ENCODE measurements at places on chromosomes 4 and X. TPM values are rescaled to one million over a fixed set of nuclear protein-coding genes. Genes with fewer than 3 reads are reported as not detected.

DNA sequence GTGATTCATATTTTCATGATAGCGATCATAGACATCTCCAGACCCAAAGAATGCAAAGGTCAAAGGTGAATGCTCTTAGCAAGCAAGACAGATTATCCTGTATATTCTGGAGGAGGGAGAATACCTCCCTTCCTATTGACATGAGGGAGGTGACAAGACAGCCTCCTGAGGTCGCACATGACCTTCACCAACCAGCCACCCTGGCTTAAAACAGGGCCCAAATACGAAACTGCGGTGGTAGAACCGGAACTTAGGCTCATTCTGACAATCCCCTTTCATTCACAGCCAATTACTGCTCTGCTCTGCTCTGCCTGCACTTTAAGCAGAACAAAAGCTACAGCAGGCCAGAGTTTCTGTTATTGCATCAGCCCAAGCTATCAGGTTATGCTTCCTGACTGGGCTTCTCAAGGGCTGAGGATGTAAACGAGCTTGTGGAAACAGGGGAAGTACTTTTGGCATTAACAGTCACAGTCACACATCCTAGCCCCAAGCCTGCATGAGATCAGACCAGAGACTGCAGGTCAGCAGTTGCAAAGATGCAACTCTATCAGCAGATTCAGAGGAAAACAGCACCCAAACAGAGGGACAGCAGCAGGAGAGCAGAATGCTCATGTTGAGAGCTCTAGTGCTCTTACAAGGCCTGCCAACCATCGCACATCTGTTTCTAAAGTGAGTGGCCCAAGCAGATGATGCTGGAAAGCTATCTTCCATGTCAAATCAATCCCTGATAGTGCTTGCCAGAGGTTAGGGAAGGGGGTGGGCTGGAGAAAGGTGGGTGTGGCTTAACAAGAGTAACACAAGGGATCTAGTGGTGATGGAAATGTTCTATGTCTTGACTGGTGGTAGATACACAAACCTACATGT is 51.3 kb upstream of the MAP3K15 start:
- DNase-seq, result peak; percentile 43

GRCh38 chrX:1584237-1585011 is 7.0 kb upstream of the AKAP17A start:
- DNase-seq, result no peak

DNA sequence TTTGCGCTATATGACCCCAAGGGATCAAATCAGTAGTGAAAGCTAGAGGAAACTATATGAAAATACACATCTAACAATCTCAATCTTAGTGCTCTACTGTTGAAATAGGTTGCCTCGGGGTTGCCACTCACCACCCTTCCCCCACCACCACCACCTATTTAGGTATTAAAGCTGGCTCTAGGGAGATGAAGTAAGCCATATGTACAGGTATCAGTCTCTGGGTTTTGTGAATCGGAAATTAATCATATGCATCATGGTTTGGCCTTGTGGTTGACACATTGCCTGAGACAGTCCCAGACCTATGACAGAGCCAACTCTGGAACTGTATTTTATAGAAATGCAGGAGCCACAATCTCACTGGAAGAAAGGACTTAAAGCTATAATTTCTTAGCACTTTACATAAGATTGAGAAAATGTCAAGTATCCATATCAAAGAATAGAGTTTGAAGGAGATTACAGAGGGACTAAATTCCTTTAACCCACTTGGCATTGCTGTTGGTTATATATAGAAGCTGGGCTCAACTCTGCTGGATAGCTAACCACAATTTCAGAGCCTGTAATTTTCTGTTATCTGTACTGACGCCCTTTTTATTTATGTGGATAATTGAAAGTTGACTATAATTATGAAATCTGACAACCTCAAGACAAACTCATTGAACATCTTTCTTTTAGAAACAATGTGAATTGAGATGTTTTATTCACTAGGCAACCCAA is 26.7 kb upstream of the BMP2K start:
- no peak for DNase-seq

DNA sequence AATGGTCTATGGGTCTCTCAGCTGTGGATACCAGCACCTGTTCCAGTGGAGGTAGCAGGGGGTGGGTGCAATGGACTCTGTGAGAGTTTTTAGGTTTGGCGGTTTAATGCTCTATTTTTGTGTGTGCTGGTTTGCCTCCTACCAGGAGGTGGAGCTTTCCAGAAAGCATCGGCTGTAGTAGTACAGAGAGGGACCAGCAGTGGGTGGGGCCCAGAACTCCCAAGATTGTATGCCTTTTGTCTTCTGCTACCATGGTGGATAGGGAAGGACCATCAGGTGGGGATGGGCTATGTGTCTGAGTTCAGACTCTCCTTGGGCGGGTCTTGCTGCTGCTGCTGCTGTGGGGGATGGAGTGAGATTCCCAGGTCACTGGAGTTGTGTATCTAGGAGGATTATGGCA is 557.2 kb upstream of the GRID2 start:
- DNase-seq, result no peak

GRCh38 chr4:17332478-17332877 is 179.4 kb downstream of the QDPR start:
- no peak for DNase-seq

DNA sequence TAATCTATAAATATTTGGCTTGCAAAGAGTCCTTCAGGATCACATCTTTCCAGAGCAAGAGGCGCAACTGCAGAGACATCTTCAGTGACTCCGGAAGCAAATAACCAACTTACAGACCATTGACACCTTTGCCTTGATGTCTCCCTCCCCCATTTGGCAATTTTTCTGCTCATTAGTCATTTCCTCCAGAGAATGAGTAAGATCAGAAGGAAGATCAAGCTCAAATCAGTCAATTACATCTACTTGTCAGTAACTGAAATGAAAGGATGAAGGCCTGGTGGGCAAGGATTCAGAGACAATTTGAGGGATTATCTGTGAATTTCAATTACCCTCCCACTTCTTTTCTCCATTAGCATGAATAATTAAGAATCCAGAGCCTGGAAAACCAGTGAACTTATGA is 665.6 kb upstream of the CPEB2 start:
- no peak for DNase-seq

DNA sequence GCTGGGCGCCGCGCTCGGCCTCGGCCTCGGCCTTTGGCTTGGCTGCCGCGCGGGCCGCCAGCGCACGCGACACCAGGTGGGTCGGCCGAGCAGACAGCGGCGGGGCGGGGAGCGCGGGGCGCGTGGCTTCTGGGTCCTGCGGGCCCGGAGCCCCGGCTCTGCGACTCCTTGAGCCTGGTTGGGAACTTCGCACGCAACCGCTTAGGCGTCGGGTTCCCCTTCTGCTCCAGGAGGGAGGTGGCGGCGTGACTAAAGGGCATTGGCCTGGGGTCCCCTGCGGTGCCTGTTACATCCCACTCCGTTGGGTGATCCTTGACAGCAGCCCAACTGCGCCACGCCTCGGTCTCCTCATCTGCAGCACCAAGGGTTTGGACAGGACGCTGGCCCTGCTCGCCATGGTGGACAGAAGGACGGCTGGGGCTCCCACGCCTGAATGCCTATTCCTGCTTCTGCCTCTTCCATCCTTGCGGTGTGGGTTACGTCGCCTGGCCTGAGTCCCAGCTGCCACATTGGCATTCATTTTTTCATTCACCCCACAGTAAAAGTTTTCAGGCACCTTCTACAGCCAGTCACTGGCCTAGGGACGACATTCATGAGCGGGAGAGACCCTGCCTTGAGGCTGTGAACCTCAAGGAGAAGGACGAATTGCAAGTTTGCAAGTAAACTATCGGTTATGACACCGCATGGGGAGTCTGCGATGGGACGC is 631 bp downstream of the EVC start:
- DNase-seq, result no peak

DNA sequence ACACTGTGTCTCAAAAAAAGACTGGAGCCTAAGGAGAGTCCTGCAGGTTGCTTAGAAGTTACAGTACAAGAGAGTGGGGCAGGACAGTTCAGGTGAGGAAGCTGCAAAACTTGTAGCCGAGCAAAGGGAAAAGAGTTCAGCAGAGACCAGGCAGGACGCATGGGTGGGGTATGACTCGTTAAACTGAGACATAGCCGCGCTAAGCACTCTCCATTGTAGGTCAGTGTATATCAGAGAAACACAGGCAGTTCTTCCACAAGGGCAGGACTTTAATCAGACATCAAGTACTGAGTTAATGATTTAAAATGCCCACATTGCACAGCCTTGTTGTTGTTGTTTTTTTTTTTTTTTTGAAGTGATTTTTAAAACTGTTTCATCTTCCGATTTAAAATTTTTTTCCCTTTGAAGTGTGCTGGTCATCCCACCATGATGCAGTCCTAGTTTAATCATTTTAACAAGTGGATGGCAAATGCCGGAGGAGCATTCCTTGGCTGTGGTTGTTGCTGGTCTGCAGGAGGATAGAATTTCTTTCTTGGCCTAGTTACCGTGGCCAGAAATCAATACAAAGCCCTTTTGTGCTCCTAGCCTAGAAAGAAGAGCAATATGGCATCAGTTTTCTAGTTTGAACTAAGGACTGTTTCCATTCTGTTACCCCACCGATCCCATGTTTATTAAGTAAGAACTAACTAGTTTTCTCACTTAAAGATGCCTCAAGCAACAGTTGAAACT is 10.3 kb downstream of the LAP3 start:
- DNase-seq, result no peak

- no peak for DNase-seq
Measured at GRCh38 chrX:3609810-3610209, 103.6 kb downstream of the PRKX start.

DNA sequence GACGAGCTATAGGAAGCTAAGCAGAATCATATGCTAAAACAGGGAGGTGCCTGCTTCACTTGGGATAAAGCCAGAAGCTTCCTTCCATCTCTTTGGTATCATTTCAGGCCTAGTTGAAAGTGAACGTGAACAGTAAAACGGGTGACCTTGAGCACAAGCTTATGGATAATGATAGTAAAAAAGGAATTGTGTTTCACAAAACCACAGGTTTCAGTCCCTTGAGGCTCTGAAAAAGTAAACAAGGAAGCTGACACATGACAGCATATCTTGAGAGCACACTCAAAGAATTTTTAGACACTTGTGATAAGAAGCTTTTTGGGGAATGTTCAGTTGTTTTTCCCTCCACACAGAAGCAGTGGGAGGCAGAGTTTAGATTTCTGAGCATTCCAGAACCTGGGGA is 286.1 kb downstream of the DCHS2 start:
- DNase-seq, result no peak

DNA sequence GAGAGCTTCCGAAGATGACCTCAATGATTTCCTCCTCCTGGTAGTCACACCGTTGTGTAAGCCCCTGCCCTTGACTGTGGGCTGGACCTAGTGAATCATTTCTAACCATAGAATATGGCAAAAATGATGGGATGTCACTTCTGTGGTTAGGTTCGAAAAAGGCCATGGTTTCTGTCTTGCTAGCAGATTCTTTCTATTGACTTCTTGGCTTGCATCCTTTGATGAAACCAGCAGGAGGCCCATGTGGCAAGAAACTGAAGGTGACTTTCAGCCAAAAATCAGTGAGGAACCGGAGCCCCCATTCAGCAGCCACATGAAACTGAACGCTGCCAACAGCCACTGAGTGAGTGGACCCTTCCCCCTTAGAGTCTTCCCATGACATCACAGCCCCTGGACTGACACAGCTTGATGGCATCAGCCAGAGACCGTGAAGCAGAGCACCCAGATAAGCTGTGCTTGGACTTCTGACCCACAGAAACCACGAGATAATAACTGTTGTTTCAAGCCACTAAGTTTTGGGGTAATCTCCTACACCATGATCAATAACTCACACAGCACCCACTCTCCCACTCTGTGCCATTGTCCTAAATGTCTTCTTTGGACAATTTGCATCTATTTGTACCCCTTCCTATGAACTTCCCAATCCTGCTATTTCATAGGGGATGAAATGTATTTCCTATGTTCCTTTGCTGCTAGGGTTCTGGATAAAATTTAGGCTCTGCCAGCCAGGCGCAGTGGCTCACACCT is 148.0 kb upstream of the STX18 start:
- DNase-seq, result no peak

GRCh38 chr4:4995103-4995907 is 24.0 kb downstream of the CYTL1 start:
- peak; percentile 53 for DNase-seq

DNA sequence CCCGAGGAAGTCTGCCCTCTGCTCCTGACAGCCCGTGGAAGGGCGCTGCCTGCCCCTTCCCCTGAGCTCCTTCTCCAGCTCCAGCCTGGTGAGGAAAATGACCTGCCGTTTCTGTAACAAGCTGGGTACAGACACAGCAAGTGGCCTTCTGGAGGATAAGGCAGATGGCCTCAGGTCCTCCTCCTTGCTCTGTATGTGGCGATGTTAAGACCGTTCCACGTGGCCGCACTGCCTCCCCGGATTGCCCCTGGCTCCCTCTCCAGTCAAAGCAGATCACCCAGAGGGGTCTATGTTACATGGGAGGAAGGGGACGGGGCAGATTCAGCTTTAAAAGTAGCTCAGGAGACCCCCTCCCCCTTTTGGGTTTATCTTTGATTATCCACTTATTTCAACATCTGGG is 80.3 kb upstream of the GATB start:
- DNase-seq, result no peak

DNA sequence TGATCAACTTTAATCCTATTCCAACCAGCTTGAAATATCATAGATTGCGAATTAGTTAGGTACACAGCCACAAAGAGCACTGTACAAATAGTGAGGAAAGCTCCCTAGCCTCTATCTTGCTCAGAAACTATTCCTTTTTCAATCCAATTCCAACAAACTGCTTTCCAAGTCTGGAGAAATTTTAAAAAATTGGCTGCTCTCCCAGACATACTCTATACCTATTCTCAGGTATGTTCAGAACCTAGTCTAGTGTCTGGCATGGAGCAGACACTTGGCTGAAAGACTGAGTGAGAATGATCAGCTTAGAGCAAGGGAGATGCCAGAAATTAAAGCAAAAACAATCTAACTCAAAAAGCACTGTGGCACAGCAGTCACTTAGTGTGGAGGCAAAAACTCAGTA is 105.9 kb downstream of the SLC10A7 start:
- DNase-seq, result no peak

The TLR8 gene
- not detected for total RNA-seq

The TET2 gene
- 29.3 TPM for total RNA-seq

The TMEM156 gene
- total RNA-seq, result 12.4 TPM

The ELOVL6 gene
- total RNA-seq, result 17.4 TPM

The TRAPPC2 gene
- 23.2 TPM for total RNA-seq

The FRG2 gene
- total RNA-seq, result not detected

Measured in activated CD8-positive, alpha-beta T cell treated with anti-CD3 and anti-CD28 coated beads, Interleukin-2, amount 10 ng/mL, durations not matched to agents 7 days and 5 days (primary cell).